Stimulated activated CD8-positive, alpha-beta memory T cell treated with anti-CD3 and anti-CD28 coated beads, Interleukin-15, amount 100 ng/mL, for 48 hours (primary cell): ENCODE measurements at places on chromosomes 1 and 21.
A peak's percentile ranks its signal among the peaks of the same experiment; 100 is the strongest.

DNA sequence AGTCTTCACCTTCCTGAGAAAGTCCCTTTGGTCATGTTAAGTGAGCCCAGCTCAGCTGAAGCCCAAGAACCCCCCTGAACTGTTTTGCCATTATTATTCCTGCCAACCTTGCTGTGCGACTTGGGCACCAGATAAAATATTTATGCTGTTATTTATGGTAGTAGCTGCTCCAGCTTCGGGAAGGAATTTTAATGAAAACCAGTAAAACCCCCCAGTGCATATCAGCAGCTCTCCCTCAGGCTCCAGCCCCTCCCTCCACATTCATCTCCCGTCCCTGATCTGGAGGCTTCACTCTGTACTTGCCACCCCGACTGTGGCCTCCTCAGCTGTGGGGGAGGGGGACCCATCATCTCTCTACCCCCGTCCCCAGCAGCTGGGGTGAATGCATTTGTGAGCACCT, 12.7 kb downstream of the TTC22 start:
- DNase-seq = no peak

GRCh38 chr1:154405747-154406571, 816 bp downstream of the IL6R start:
- DNase-seq = no peak

- DNase-seq = no peak
Measured at GRCh38 chr21:44948426-44949120, 8.7 kb downstream of the SLX9 start.

DNA sequence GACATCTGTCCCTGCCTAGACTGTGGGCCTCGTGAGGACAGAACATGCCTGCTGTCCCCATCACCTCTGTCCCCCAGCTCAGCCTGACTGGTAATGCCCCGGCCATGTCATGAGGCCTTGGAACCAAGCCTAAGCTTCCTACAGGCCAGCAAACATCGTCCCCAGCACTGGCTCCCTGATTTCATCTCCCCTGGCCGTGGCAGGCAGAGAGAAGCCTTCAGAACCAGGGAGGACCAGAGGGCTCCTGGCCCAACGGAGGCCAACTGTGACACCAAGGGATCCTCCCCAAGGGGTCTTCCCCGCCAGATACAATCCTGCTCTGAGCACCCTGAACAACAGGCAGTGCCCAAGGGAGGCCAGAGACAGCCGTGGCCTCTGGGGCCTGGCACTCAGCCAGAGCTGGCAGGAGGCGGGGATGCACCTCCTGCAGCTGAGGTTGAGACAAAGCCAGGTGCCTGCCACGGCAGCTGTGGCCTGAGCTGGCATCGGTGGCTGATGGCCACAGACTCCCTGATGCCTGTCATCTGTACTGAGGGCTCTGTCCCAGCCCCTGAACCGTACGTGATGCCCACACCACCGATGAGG, 9.9 kb upstream of the NPHP4 start:
- DNase-seq = no peak

DNA sequence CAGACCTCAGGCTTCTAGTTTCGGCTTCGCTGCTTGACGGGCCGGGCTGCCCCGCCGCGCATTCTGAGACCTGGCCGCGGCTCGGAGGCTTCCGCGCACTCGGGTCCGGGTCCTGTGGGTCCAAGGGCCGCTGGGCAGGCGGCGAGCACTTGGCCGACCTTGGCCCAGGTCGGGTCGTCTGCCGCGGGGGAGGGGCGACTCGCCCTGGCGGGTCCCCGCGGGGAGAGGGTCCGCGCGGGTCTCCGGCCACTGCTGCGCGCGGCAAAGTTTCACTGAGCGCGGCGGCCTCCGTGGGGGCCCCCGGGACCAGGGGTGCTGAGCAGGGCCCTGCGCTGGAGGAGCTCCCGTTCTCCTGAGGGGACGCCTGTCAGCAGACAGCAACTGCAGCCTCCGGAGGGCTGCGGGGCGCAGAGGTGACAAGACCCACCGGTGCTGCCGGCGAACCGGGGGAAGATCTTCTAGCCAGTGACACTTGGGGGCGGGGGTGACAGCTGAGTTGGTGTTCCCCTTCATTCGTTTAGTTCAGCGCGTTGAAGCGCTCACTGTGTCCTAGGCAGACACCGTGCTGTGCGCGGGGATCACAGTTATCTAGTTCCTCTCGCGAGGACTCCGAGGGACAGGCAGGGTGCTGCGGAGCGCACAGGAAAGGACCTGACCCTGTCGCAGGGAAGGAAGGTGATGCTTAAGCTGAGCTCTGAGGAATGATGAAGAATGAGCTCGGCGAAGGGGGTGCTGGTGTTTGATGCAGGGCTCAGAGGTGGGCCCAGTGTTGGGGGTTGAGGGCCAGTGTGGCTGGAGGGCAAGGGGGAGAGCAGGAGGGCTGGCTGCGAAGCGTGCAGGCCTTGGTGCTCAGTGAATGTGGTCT, 725 bp downstream of the MTFR1L start:
- DNase-seq = peak; percentile 54

DNA sequence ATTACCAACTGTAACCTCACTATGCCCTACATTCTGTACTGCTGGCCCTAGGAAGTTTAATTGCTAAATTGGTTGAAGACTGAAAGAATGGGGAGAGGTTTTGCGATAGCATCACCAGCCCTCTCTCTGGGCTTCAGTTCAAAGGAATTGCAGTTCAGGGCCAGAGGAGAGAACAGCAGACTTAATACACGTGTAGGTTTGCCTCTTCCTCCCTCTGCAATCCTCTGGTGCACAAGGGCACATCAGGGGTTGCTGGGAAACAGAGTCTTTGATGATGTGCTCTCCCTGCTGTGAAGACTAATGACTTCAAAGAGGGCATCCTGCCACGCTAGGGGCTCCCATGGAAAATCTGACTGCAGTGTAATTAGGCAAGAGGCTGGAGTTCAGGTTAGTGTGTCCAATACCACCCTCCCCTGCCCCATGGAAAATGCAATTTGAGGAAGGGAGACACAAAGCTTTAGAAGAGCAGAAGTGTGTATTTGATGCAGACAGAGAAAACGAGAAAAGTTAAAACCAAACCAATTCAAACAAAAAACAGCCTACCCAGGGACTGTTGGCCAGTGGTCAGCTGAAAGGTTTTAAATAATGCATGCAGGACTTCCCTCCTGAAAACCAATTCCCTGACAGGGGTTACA, 167.9 kb downstream of the ASTN1 start:
- no peak for DNase-seq

- no peak for DNase-seq
Measured at GRCh38 chr21:32445101-32445500, 32.6 kb downstream of the EVA1C start.

DNA sequence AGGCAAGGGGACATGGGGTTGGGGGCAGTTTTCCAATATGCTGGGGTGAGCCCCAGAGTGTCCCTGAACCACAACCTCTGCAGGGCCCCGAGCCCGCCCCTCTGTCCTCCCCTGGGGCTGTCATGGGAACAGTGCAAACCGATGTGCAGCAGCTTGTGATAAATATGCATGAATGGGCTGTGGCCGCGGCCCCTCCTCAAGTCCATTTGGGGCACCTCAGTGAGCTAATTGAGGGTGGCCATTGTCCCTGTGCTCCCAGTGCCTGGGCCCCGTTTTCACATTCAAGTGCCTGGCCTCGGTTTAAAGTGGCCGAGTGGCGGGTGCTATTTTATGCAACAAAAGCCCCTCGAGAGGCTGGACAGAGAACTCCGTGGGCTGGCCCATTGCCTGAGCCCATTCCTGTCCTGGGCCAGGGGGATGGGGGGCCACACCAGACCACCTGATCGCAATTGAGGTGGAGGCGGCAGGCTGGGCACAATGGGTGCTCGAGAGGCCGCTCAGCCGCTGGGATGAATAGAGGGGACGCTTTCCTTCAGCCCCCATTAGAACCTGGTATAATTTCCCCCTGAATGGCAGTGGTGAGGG, 193.7 kb downstream of the FOXD2 start:
- DNase-seq = no peak
